Regular cardiac myocyte (primary cell): ENCODE measurements at places on chromosomes 4 and X. TPM values are rescaled to one million over a fixed set of nuclear protein-coding genes. Genes with fewer than 3 reads are reported as not detected.

Gene MAGEC3
- total RNA-seq = not detected in 2 replicates

Gene PGAM4
- not detected in 2 replicates for total RNA-seq

Gene MTMR8
- total RNA-seq = 0.19 and 0.85 TPM in 2 replicates

Gene G6PD
- 29.0 and 62.9 TPM in 2 replicates for total RNA-seq

Gene PNCK
- total RNA-seq = under 0.01 and 0.85 TPM in 2 replicates

Gene KIAA1210
- total RNA-seq = not detected in 2 replicates
